ENCODE measurements at places on chromosomes 11 and 22. TPM values are rescaled to one million over a fixed set of nuclear protein-coding genes. Genes with fewer than 3 reads are reported as not detected.
A peak's percentile ranks its signal among the peaks of the same experiment; 100 is the strongest.

GRCh38 chr11:1305501-1306056, 3.9 kb downstream of the TOLLIP start:
- DNase-seq: no peak

Gene ANO9
- 16.6 TPM for polyA plus RNA-seq

DNA sequence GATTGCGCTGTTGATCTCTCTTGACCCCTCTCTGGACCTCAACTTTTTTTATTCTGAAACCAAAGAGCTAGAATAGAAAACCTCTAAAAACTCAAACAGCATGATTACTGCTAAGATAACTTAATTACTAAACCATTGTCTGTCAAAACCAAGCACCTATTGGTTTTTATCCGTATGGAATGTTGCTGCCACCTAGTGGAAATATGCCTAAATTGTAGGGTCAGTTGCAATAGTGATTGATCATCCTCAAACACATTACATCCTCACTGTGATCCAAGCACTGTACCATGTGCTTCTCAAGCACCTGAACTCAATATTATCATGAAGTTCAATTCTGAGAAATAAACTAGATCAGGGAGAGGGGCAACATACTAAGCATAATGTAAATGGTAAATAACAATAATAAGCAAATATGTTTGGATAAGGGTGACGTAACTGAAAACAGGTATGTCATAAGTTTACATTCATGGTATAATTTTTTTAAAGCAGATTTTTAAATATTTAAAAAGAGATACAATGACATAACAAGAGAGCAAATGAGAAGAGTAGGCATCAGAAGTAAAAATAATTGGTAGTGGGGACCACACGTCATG, 3.8 kb upstream of the OR5A2 start:
- peak; percentile 48 for DNase-seq

DNA sequence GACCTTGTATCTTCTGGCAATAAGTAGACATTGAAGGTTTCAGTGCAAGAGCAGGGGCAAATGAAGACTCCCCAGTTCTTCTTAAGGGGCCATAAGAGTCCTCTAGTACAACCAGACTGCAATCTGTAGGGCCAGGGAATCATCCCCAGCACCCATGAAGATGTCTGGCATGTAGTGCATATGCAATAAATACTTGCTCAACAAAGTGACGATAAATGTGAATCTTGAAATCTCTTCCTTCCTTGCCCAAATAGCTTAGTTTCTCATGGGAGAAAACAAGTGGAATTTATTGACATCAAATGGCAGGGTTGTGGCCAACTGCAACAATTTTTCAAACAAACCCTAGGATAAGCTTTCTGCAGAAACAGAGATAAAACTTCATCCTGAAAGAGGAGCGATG, 107.6 kb downstream of the ABTB2 start:
- DNase-seq: no peak

- no peak for DNase-seq
Measured at GRCh38 chr11:2123628-2123960, 15.6 kb downstream of the IGF2 start.

Gene SHANK3
- 3.3 TPM for polyA plus RNA-seq

DNA sequence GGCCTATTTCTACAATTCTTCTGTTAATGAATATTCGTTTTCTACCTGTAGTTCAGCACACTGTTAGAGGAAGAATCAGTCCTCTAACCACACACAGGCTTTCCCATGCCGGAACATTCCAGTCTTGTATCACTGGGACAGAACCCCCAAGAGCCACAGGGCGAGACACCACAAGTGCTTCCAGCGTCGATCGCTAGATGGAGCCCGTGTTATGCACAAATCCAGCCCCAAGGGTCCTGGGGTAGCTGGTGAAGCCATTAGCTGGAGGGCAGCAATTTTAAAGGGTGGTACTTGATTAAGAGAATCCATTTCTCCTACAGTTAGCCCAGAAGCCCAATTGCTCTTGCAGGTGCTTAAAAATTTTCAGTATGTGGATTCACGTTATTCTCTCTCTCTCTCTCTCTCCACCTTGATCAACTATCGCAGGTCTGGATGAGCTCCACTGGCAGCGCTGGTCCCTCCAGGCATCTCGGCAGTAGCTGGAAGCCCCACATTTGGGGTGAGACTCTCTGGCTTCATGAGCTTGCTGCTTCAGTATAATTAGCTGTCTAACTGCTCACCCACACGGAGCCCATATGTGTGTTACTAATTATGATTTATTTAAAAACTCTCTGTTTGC, 148.2 kb upstream of the SNX19 start:
- DNase-seq: peak; percentile 43

DNA sequence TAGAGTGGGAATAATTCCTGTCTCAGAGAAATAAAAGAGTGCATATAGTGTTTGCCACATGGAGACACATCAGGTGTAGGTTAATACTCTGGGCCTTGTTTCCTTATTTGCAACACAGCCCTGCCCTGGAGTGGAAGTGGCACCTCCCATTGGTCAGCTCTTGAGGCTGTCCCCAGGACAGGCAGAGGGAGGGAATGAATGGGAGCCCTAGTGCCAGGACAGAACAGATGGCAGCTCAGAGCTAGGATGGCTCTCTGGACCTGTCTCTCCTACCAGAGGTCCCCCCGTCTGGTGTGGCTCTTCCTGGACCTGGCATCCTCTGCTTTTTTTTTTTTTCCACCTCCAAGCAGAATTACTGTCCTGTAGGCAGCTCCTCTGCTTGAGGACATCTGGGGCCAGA, 35.6 kb downstream of the LIMK2 start:
- DNase-seq: no peak

DNA sequence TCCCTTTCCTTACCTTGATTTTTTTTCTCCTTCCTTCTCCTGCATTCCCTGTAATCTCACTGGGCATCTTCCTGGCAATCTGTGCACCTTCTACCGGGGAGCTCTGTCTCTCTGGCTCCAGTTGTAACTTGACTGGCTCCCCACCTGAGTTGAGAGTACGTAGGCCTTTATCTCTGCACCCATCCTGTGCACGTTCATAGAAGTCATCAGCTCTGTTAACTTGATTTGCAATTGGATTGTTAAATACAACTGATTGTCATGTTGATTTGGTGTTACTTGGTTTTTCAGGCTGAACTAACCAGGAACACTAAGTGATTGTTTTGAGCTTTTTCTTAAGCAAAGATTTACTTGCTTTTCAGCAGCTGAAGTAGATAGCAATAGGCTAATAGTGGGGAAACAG, 11.8 kb downstream of the SWAP70 start:
- no peak for DNase-seq

Gene KRTAP5-4
- polyA plus RNA-seq: not detected

DNA sequence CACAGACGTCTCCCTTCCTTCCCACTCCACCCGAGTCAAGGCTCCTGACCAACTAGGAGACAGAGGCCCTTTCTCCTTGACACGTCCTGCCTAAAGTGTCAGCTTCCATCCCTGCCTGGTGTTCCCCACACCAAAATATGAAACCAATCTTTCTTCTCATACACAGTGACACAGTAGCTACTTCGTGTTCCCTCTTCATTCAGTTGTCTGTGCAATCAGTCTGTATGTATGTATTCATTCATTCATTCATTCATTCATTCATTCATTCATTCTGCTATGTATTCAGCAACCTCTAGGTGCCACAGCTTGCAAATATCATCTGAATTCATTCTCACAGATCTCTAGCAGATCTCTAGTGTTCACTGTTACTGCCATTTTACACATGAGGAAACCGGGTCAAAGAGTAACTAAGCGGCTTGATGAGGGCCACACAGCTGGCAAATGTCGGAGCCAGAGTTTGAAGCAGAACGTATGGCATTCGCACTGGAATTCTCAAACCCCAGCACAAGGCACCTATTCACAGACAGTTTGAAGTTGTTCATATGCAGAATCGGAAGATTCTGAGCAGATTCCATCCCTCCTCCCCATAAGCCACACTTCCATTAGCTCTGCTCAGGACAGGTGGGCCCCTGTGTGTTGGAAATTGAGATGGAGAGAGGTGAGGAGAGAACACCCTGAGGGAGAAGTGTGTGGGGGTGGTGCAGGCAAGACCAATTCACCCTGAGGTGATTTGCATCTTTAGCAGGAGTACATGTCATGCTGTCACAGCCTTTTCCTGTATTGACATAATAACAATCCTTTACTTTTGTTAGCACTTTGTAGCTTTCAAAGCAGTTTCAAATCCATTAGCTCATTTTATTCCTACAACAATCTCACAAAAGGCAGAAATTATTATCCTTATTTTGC, 275.7 kb downstream of the ST3GAL4 start:
- no peak for DNase-seq

- DNase-seq: peak; percentile 70
Measured at GRCh38 chr11:8871171-8871775, 39.7 kb upstream of the AKIP1 start.

GRCh38 chr11:78030429-78031325, 7.6 kb upstream of the KCTD14 start:
- DNase-seq: peak; percentile 40

Gene TSPAN32
- polyA plus RNA-seq: not detected

DNA sequence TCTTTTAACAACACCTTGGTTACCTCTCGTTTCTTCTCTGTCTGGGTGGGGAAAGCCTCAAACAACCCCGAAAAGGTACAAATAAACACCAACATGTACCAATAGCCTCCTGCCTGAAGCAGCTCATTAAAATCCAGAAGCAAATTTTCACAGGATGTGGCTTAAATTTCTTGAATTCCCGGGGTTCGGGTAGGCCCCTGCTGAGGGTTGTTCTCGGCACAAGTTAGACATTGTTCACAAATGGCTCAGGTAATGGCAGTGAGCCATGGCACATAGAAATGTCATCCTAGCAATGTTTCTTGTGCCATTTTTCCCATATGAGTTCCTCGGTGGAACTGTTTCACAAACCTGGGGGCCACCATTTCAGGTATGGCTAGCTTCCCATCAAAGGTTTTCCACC, 19.7 kb upstream of the GLYATL1 start:
- no peak for DNase-seq

- no peak for DNase-seq
Measured at GRCh38 chr11:75371949-75372876, 20.8 kb upstream of the ARRB1 start.

GRCh38 chr22:43837666-43838065, 24.6 kb downstream of the SULT4A1 start:
- DNase-seq: no peak

DNA sequence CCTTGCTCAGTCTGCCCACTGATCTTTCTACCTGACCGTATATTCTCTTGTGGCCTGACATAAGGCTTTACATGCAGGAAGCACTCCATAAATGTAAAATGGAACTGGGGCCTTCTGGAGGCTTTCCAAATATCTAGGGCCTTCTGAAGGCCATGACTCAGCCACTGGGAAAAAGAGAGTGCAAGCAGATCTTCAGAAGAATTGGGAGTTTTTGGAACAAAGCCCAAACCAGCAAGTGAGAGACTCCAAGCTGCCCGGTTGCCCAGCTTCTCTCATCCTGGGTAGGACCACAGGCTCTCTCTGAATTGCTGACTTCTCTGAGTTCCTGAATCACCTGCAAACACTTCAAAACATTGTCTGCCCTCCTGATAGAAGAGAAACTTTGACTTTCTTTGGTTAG, 107.9 kb upstream of the BMAL1 start:
- peak; percentile 85 for DNase-seq

Gene H19
- 0.58 TPM for polyA plus RNA-seq

Gene OR51I1
- polyA plus RNA-seq: not detected

Gene FOLR2
- polyA plus RNA-seq: not detected

GRCh38 chr11:45803971-45804760, 783 bp upstream of the SLC35C1 start:
- peak; percentile 54 for DNase-seq

DNA sequence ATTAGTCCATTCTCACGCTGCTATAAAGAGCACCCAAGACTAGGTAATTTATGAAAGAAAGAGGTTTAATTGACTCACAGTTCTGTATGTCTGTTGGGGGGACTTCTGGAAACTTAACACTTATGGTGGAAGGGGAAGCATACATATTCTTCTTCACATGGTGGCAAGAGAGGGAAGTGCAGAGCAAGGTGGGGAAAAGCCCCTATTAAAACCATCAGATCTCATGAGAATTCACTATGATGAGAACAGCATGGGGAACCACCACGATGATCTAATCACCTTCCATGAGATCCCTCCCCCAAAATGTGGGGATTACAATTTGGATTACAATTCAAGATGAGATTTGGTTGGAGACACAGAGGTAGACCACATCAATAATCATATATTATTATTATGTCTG, 25.7 kb downstream of the CEP57 start:
- DNase-seq: no peak

DNA sequence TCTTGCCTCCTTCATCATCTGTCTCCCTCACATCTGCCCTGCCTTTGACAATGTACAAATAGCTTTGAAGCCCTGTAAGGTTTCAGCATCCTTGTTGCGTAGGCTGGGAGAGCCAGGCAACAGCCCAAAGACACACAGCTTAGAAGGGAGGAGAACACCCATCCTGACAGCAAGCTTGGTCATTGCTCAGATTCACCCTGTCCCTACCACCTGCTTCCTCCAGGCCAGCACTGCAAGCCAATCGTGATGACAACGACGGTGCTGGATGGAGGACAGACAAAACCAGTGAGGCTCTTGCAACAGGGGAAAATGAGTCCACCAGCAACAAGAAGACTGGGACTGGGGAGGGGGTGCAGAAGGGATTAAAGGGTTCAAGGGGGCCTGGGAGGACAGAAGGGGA, 32.9 kb upstream of the CD5 start:
- no peak for DNase-seq

DNA sequence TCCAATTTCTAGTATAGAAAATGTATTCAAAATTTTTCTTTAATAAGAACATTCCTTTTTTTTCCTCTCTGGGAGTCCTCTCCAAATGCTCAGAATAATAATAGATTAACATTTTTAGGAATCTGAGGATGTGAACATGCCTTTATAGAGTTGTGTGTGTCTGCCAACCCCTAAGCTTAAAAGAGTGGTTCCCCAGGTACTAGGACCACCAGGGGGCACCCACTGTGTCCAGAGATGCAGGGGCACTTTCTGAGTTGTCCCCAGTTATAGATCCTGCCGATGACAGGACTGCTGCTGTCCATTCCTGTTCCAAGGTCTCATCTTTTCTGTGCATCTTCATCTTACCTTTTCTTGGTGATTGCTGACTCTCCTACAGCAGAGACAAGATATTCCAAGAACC, 27.0 kb upstream of the MICAL2 start:
- no peak for DNase-seq

Gene SPDYC
- polyA plus RNA-seq: not detected

All from mammary epithelial cell (primary cell).